ENCODE measurements at places on chromosomes 2 and 18. TPM values are rescaled to one million over a fixed set of nuclear protein-coding genes. Genes with fewer than 3 reads are reported as not detected.

The C2orf76 gene
- total RNA-seq, result 6.2 TPM

The PLEKHH2 gene
- total RNA-seq, result 5.0 TPM

DNA sequence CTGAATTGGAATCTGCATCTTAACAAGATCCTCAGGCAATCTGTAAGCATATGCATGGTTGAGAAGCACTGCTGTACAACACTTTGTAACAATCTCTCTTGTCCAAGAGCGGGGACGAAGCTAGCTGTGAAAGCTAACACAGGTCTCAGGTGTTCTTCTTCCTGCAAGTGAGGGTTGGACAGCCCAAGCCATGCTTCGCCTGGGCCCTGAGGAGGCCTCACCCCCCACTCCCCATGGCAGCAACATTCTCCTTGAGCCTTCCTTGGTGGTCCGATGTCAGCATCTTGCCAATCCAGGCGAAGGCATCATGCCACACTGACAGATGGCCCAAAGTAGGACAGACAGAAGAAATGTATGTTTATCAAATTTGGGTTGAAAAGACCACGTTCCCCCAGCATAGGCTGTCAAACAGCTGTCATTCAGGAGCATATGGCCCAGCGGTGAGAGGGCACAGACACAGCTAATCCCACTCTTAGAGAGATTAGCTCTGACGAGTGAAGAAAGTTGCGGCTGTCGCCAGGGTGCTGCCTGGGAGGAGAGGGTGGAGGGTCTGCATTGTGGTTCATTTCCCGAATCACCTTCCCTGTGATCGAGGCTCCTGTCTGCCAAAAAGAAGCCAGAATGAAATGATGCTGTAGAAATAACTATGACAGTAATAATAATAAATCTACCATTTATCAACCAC, 344.7 kb downstream of the MYCN start:
- DNase-seq, result no peak

The NOL4 gene
- total RNA-seq, result 2.6 TPM

The COLEC11 gene
- 0.47 TPM for total RNA-seq

DNA sequence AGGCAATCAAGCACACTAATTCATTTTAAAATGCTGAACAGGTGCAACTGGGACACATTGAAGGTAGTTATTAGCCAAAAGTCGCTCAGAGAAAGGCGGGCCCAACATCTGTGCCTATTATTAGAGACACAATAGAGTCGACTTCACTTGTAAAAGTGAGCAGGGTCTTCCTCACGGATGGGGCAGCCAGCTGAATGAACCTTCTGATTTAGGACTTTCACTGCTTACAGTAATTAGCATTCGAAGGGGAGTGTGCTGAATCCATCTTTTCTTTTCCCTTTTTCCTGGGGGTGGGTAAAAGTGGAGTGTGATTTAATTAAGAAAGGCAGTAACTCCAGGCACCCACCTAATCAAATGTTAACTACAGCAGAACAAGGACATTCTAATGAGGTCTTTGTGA, 677.7 kb downstream of the DCDC2C start:
- DNase-seq, result peak; percentile 57

The CDH7 gene
- total RNA-seq, result 1.5 TPM

The PRSS56 gene
- not detected for total RNA-seq

GRCh38 chr2:172098287-172098649, 4.4 kb downstream of the DLX2 start:
- DNase-seq, result no peak

The STARD6 gene
- total RNA-seq, result not detected
